ENCODE measurements at places on chromosomes 4 and X.

- DNase-seq = no peak
These were observed 15.3 kb downstream of the SOWAHB start for GRCh38 chr4:76882630-76883029.

- no peak for DNase-seq
These were observed 167.3 kb upstream of the PGRMC2 start for GRCh38 chr4:128454881-128455280.

- DNase-seq = no peak
These were observed 20.2 kb downstream of the IRAK1 start for GRCh38 chrX:153999359-154000037.

- no peak for DNase-seq
These were observed 168.1 kb downstream of the SCFD2 start for GRCh38 chr4:53197772-53198142.

DNA sequence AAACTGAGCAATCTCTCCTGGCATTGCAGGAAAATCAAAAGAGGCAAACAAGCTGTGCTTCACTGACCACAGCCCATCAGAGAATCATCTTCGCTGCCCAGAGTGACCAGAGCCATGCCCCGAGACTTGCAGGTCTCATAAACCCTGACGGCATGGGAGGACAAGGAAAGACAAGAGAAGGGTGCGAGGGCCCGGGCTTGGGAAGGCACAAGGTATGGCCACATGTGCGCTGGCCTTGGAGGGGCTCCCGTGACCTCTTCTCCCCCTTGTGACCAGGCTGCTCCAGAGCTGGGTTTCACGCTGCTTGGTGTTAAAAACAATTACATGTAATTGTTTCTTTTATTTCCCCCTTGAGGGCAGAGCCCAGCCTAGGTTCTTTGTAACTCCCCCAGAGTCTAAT lies 20.8 kb downstream of the DCTD start:
- no peak for DNase-seq

- DNase-seq = no peak
These were observed 1783.4 kb upstream of the AGA start for GRCh38 chr4:179225594-179225993.

DNA sequence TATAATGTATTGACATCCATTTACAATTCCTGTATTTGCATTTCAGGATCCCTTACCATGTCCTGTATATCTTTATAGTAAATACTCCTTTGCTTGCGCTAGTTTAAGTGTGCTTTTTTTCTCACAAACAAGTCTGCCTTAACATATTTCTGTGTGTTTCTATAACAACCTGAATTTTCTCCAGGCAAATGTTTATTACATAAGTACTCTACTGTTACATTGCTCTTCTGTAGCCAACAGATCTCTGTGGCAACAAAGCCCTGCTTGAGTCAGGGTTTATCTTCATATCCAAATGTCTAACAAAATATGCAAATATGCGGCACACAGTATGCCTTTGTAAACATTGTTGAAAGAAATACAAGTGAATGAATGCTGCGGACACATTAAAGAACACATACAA lies 625.5 kb downstream of the TLL1 start:
- no peak for DNase-seq

DNA sequence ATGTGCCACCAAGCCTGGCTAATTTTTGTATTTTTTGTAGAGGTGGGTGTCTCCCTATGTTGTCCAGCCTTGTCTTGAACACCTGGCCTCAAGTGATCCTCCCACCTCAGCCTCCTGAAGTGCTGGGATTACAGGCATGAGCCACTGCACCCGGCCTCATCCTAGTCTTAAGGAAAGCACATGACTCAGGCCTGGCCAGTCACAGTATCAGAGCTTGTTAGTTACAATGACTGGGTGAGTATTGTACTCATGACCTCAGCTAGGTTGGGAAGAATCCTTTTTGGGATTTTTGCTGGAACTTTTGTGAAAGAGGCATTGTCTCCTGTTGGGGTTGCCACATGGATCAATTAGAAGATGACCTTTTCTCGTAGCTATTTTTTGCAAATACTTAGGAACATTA lies 292.8 kb downstream of the RAPGEF2 start:
- DNase-seq = no peak

DNA sequence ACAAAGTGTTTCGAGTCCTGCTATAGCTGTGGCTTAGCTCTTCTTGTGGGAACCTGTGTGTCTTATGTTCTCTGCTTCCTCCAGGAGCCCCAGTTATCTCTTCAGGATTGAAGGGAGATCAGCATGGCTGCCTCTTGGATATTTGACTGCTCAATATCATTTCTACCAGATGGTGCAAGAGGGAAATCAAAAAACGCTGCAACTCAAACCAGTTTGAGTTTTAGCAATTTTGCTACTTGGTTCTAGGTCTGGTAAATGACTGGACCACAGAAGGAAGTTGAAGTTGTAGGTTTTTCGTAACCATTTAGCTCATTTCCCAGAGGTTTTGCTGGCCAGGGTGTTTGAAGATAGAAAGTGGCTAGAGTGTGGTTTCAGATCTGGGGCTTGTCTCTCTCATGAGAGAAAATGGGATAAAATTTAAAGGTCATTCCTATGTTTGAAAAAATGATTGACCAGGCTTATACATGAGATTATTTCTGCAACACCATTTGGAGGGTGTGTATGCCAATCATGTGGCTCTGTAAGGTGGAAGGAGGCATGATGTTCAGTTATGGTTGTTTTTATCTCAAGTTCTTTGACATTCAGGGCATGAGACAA lies 210.4 kb downstream of the SPRY1 start:
- no peak for DNase-seq

DNA sequence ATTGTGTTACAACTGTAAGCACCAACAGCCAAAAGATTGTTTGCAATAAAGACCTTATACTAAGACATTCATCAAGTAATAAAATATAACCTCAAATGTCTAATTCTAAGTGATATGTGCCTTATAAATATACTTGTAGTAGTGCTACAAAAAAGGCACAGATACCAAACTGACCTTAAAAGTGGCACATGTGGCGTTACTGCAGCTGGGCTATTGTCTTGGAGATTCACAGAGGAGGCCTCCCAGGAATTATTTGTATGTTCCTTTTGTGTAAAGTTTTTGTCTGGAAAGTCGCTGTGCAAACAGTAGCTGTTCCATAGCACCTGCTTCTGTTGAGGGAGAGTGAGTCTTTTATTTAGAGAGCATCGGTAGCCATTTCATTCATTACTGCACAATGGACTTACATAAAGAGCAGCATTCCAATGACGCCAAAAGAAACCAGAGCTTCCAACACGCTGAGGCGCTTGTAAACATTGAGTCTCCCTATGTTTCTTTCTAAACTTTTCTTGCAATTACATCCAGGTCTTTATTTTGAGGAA lies 143.7 kb downstream of the RPA4 start:
- DNase-seq = no peak

DNA sequence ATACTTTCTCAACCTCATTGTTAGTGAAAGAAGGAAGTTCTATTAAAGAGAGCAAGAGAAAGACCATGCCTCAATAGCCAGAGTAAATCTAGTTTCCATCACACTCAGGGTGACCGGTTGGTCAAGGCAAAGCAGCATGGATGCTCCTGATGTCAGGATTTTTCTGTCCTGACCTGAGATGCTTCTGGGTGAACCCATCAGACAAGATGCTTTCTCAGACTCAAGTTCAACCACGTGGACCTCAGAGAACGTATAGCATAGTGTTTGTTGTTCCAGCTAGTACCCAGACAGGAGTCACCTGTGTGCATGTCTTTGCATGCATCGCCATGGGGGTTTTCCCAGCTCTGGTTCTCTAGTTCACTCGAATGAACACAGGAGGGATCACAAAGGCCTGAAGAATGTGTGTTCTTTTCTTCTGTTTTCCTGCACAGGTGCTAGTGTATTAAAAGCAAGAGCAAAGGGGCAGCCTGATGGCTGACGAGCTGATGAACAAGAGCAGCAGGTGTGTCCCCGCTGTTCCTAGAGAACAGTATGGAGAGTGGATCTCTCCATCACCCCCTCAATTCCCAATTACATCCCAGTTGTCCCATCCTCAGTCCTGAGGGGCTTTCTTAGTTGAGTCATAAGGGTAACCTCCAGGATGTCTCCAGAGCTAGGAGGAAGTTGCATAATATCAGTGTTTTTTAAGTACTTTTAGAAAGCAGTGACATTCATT lies 110.5 kb upstream of the ENPP6 start:
- no peak for DNase-seq

DNA sequence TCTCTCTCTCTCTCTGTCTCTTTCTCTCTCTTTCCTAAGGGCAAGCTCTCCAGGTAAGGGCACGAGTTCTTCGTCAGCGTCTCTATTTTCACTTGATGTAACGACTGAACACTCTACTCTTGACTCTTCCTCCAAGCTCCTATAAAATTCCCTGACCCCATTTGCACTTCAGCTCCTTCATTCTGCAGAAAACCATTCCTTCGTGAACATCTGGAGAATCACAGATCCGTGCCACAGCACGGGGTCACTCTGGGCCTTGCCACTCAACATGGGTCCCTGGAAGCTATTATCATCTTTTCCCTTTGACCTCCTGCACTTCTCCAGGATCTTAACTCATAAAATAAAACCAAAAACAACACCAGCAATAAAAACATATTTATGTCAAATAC lies 112.0 kb upstream of the LNX1 start:
- no peak for DNase-seq
